Karpas-422 (cell line): ENCODE measurements at places on chromosomes 16 and 17.
A peak's percentile ranks its signal among the peaks of the same experiment; 100 is the strongest.

- DNase-seq = no peak
Measured at GRCh38 chr16:58375386-58375785, 16.9 kb upstream of the GINS3 start.

- DNase-seq = no peak
Measured at GRCh38 chr16:57607676-57608461, 20.6 kb upstream of the ADGRG1 start.

- no peak for DNase-seq
Measured at GRCh38 chr17:6495450-6496115, 51.3 kb downstream of the PIMREG start.

DNA sequence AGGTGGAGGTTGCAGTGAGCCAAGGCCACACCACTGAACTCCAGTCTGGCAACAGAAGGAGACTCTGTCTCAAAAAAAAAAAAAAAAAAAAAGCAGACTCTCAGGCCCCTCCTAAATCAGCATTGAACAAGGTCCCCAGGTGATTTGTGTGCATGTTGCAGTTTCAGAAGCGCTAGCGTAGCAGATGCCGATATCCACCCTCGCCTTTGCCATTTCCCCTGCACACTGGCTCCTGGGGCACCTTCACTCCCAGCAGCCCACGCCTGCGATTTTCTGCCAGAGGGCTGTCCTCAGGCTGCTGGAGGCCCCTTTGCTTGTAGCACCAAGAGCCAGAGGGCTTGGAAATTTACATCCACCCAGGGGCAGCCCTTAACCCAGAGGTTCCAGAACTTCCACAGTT, 95.6 kb downstream of the WSCD1 start:
- DNase-seq = no peak

DNA sequence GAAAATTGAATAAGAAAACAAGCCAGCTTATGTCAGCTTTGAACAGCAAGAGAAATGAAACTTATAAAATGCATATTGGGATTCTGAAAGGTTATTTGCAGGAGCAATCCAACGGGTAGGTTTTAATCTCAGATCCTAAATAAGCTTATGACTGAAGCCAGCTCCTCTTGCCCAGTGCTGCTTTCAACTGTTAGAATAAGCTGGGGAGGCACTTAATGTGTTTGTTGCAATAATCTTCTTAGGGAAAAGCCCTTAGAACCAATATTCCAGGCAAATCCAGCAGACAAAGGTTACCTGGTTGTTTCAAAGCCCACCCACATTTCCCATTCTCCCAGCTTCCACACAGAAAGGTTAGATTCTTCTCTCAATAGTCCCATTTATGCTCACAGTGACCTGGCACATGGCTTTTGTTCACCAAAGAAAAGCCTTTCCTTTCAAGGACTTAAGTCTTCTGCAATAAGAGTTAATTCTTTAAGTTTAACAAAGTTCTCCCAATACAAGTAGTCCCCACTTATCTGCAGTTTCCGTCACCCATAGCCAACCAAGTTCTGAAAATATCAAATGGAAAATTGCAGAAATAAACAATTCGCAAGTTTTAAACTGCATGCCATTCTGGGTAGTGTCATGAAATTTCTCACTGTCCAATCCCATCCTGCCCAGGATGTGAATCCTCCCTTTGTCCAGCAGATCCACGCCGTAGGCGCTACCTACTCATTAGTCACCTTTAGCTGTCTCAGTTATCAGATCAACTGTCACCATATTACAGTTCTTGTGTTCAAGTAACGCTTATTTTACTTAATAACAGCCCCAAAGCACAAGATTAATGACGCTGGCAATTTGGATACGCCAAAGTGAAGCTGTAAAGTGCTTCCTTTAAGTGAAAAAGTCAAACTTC, 5.9 kb downstream of the TEX2 start:
- DNase-seq = no peak

GRCh38 chr16:50183316-50183715, 30.2 kb downstream of the TENT4B start:
- DNase-seq = no peak

GRCh38 chr16:84952335-84953189, 58.8 kb downstream of the ZDHHC7 start:
- peak; percentile 91 for DNase-seq

- DNase-seq = no peak
Measured at GRCh38 chr16:3461151-3461550, 17.7 kb downstream of the NAA60 start.

DNA sequence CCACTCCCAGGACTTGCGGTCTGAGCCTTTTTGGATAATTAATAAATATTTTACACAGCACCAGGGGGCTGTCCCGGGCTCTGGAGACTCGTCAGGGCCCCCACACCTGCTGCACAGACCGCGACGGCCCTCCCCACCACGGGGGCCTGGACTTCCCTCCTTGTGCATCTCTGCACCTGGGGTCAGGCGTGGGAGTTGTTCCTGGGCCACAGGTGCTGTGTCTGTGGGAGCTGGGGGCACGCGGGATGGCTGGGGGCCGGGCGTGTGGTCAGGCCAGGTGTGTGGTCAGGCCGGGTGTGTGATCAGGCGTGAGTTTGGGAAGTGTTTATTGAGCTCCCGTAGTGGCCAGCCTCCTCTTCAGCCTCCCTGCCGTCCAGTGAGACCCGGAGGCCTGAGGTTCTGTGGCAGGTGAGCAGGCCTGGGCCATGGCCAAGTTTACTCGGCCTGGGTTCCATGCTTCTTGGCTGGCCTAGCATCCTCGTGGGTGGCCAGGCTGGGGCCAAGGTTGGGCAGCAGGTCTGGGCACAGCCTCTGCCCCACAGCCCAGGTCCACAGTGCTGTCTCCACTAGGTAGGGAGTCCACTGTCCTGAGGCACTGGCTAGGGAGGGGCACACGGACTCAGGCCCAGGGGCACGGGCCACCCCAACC, 1.9 kb upstream of the STUB1 start:
- DNase-seq = no peak

DNA sequence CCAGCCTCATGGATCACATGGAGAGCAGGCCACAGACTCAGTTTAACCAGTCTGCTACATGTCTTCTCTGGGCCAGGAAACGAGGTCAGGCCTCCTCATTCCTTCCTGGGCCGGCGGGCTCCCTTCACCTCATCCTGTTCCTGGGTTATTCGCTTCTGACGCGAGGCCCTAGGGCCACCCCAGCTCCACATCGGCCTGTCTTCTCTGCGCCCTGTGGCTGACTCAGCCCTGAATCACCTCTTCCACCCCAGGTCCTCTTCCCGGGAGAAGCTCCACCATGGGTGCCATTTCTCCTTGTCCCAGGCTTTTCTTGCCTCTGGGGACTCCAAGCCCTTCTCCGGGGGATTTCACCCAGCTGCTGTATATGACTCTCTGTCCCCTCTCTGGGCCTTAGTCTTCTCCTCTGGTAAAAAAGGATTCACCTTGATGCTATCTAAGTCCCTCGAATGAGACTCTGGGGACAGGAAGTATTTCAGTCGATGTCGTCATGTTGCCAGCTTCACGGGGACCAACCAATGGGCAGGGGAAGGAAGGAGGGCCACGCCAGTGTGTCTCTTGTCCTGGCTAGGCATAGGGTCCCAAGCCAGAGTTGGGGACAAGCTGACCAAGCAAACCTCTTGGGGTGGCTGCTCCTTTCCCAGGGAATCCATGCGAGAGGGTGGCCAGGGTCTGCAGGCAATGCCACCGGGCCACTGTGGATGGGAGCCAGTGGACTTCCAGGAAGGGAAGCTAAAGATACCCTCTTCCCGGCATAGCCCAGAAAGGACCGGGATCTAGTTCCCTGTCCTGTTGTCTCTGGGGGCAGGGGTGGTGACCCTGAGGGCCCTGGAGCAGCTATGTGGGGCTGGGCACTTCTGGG, 58.7 kb downstream of the SOCS3 start:
- peak; percentile 37 for DNase-seq

GRCh38 chr16:51151961-51152663, 1.0 kb upstream of the SALL1 start:
- no peak for DNase-seq

- DNase-seq = peak; percentile 49
Measured at GRCh38 chr16:9033125-9033830, 58.2 kb upstream of the HAPSTR1 start.

DNA sequence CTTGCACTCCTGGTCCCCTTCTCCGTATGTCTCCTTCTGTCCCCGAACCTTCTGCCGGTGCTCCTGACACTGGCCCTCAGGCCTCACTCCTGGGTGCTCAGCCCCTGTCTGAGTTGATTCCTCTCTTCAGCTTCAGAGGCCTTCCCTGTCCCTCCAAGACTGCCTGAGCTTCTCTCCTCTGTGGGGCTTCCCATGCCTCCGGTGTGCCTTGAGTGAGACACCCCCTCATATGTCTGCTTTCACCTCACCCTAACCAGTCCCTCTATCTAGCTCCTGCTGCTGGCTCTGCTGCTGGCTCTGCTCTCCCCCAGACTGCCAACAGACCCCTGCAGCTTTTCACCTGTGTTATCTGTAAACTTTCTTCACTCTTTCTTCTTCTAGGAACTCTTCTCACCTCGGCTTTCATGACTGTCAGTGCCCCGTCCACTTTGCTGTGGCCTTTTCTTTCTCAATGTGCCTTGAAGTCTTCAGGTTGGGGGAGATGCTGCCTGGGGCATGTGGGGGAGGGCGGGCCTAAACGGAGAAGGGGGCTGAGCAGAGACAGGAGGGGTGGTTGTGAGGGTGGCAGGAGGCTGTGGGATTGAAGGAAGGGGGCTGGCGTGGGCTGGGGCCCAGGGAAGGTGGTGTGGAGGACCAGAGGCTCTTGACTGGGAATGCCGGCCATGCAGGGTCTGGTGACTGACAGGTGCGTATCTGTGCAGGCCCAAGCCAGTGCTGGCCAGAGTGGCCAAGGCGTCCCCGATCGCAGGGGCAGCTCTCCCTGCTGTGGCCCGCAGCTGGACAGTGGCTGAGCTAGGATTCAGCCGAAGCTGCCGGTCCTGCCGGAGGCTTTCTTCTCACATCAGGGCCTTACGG, 81.3 kb downstream of the METRNL start:
- no peak for DNase-seq

- no peak for DNase-seq
Measured at GRCh38 chr17:43552229-43552837, 6.2 kb upstream of the ETV4 start.

GRCh38 chr17:61366715-61367413, 32.8 kb upstream of the TBX2 start:
- no peak for DNase-seq

GRCh38 chr17:76921340-76922036, 53.3 kb downstream of the MGAT5B start:
- no peak for DNase-seq

- DNase-seq = peak; percentile 64
Measured at GRCh38 chr17:45284176-45285140, 22.6 kb upstream of the SPATA32 start.

- DNase-seq = peak; percentile 78
Measured at GRCh38 chr17:50297407-50297865, 23.2 kb downstream of the TMEM92 start.

DNA sequence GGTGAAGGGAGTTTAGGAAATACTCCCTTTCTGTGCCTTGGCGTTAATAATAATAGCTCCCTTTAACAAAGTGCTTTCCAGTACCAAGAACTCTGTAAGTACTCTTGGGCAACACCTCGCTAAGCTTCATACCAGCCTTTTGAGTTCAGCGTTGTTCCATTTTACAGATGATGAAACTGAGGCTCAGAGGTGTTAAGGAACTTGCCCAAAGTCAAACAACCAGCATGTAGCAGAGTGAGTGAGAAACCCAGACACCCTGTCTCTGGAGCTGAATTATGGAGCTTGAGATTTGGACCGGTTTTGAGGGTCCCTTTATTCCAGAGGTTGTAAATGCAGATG, 607 bp downstream of the KATNIP start:
- peak; percentile 57 for DNase-seq

- DNase-seq = no peak
Measured at GRCh38 chr16:72394526-72394925, 222.6 kb upstream of the PMFBP1 start.

- DNase-seq = no peak
Measured at GRCh38 chr16:2981177-2981898, 1.1 kb upstream of the PKMYT1 start.

- no peak for DNase-seq
Measured at GRCh38 chr16:79874391-79874790, 273.9 kb upstream of the MAF start.

- peak; percentile 76 for DNase-seq
Measured at GRCh38 chr16:86261379-86261778, 248.9 kb upstream of the FOXF1 start.

GRCh38 chr16:83856792-83857191, 42.1 kb upstream of the MLYCD start:
- no peak for DNase-seq

GRCh38 chr17:50094243-50094752, 853 bp upstream of the PDK2 start:
- DNase-seq = peak; percentile 89

DNA sequence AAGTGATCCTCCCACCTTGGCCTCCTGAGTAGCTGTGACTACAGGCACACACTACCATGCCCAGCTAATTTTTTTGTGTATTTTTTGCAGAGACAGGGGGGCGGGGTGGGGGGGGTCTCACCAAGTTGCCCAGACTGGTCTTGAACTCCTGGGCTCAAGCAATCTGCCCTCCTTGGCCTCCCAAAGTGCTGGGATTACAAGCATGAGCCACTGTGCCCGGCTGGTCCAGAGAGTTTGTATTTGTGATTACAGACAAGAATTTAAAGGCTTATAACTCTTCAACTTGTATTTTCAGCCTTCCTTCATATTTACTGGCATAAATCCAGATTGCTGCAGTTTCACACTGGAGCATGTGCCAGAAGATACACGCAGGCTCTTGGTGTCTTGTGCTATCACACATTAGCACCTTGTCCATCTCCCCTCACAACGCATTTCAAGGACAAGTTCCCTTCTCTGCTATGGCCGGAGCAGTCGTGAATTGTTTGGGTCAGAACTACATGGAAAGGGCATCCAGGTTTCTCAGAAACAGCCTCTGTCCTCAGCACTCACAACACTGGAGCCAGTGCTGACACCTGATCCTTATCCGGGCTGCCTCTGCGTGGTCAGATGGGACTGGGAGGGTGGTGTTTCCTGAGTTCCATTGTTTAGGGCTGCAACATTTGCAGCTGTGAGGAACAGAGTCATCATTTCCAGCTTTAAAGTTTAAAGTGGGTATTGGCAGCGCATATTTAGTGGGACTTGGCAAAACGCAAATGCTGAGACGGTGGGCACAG, 28.1 kb downstream of the WSCD1 start:
- no peak for DNase-seq

GRCh38 chr16:50523710-50524109, 24.5 kb upstream of the NKD1 start:
- DNase-seq = no peak

DNA sequence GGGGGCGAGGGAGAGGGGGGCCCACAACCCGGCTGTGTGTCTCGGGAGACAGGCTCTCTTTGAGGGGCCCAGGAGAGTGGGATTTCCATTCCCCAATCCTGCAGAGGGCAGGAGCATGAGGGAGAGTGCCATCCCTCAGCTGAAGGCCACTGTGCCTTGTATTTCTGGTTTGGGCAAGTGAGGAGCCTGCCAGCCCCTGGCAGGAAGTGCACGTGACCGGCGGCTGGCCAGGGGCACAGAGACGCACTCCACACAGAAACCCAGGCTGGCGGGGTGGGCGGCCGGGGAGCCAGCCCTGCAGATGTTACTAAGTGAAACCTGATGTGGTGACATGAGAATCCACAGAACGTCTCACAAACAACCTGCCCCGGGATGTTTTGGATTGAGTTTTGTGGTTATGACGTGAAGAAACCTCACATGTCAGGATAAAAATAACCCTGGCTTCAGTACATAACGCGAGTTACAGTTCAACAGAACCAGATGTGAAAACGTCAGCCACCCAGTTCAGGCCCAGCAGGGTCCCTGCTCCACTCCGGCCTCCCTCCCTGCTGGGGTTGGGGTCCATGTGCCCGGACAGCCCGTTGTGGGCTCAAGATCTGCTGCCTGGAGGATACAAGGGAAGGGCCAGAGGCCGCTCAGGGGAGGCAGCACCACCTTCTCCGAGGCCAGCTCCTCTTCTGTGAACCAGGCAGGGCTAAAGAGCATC, 51.7 kb upstream of the MTSS2 start:
- DNase-seq = no peak
